ELR (cell line): ENCODE measurements at places on chromosomes 7 and 10.

- DNase-seq, result no peak
Measured at GRCh38 chr7:154774303-154774969, 228.5 kb downstream of the PAXIP1 start.

DNA sequence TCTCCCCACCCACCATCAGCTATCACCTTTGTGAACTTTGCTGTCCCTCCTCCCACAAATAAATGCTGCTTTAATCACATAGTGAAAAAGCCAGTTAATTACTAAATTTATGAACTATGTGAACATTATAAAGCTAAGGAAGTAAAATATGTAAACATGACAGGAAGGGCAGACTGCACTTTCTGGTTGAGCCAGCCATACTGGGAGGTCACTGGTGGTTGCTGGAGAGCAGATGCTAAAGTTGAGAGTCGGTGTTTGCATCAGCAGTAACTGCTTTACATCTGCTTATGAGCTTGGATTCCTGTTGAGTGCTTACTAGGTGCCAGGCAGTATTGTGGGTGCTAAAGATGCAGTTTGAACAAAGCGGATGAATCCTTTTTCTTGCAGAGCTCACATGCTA is 209.9 kb upstream of the FZD1 start:
- no peak for DNase-seq

GRCh38 chr10:78764846-78765430 is 303.8 kb upstream of the ZMIZ1 start:
- no peak for DNase-seq

GRCh38 chr10:3495281-3495680 is 289.7 kb downstream of the KLF6 start:
- no peak for DNase-seq

DNA sequence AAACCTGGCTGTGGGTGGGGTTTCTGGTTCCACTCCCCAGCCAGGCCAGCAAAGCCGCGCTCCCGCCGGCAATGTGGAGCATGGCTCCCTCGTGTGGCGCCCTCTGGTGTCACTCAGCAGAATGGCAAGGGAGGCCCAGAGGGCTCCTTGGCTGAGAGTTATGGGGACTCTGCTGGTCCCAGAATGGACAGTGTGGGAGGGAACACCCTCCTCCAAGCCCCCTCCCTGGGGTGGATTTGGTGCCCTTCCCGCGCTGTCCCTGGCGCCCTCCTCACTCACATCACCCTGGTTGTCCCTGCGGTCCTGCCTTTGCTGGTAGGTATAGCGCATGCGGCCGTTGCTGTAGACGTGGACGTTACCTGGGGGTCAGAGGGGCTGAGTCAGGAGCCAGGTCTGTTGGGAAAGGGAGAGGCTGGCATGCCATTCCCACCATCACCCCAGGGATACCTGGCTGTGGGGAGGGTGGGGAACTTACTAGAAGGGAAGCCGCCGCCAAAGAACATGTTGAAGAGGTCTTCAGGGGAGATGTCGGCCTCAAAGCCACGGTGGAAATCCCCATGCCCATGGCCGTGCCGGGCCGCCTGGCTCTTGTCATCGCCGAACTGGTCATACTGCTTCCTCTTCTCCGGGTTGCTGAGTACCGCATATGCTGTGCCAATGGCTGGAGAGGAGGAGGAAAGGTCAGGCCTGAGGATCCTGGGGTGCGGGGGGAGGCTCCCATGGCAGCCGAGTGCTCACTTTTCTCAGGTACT is 14.0 kb downstream of the DNAJB12 start:
- peak; percentile 74 for DNase-seq

GRCh38 chr7:70460071-70460470 is 671.9 kb upstream of the GALNT17 start:
- no peak for DNase-seq

DNA sequence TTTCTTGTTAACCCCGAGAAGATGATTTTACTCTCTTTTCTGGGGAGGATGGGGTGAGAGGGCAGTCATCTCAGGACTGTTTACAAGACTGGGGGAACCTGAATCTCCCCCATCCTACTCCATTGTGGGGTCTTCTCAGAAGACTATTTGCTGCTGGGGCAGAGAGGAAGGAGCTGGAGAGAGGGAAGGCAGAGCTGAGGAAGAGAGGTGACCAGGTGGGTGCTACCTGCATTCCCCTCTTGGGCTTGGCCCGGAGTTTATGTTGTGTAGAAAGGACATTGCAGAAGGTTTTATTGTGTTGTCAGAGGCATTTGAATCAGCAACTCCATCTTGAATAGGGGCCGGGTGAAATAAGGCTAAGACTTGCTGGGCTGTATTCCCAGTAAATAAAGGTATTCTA is 247.1 kb upstream of the GALNT17 start:
- no peak for DNase-seq
